ENCODE measurements at places on chromosomes 11 and 22.
A peak's percentile ranks its signal among the peaks of the same experiment; 100 is the strongest.

DNA sequence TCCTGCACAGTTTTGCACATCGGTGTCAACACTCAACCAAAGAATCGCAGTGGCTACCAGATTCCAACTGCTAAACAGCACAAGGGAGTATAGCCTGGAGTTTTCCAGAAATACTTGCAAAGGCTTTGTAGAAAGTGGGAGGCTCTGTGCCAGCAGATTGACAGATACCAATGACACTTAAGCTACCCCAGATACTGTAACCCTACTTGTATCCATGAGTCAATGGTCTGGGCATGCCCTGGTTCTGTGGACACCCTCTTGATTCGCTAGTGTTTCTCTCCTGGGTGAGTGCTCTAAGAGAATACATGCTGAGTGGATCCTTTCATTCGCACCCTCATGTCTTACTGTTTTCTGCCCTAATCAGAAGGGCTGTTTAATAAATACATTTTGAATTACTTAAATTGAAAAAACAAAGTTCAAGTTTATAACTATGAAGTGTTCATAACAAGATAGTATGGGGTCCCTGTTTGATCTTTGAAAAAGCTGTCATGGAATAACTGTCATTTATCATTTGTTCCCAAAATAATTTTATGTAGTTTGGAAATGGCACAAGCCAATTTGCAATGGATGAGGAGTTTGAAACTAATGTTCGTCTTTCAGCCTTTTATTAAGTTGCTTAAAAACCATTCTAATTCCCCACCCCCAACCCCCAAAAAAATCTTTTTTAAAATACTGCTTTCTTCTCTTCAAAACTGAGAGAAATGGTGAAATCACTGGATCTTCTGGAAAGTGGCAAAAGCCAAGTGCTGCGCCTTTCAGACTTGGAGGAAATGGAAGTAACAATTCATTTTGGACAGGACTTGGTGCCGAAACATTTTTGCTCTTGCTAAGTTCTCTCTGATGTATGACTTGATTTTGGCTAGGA, 600.5 kb upstream of the TENM4 start:
- no peak for DNase-seq

DNA sequence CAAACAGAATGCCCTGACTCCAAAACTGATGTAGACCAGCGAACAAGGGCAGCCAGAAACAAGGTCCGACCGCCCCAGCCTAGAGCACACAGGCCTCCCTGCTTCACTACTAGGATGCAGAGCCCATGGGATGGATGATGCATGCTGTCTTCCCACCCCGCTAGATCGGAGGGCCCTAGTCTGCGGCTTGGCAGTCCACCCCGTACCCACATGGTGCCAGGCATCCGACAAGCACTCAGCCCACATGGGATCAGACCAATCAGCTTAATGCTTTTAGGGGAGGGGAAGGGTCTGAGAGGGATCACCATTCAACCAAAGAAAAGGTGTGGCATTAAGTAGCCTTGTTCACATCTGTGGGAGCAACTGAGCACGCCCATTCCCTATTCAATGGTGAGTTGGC, 30.6 kb downstream of the PISD start:
- DNase-seq, result no peak

DNA sequence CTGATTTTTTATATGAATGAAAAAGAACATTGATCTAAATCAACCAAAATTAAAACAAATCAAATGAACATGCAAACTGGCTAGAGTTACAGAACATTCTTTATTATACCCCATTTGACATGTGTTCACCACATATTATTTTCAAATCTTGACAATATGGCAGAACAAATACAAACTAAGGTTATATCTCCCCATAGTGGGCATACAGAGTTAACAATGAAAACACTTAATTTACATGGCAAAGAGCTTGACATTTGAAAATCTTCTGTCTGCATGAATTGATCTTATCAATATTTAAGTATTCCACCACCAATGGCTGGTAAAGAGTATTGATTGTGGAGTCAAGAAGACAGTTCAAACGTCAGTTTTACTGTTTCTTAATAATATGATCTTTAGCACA, 197.9 kb upstream of the ANO3 start:
- DNase-seq, result no peak

- no peak for DNase-seq
These were observed 3.0 kb upstream of the CHRNA10 start for GRCh38 chr11:3674189-3674588.

DNA sequence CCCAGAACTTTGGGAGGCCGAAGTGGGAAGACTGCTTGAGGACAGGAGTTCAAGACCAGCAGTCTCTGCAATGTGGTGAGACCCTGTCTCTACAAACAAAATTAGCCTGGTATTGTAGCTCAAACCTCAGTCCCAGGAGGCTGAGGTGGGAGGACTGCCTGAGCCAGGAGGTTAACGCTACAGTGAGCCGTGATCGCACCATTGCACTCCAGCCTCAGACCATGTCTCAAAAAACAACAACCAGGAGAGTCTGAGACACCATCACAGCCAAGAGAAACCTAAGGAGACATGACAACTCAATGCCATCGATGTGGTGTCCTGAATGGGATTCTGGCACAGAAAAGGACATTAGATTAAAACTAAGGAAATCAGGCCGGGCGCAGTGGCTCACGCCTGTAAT, 28.3 kb upstream of the KDM2A start:
- no peak for DNase-seq

GRCh38 chr11:45538939-45539338, 126.5 kb downstream of the CHST1 start:
- DNase-seq, result no peak

DNA sequence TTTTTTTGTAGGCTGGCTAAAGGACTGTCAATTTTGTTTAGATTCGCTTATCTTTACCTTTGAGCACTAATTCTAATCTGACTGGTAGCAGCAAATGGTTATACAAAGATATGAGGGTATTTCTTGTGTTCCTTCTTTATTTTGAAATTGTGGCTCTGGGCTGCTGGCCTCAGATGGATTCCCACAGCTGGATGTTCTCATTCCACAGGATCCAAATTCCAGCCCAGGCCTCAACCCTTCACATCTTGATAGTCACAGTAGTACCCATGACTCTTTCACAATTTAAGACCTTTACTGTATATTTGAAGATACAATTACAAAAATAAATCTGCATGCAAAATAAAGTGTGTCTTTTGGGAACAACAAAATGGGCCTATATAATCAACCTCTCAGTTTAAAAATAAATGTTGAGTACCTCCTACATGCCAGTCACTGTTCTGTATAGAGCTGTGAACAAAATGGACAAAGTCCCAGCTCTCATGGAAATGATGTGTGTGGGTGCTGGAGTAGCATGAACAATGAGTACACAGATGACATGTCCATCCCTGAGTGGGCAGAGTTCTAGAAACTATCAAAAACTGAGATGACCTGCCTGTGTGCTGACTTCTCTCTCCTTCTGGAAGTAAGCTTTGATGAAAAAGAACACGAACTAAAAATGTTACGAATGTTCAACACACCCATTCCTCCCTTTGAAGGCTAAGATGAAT, 51.7 kb upstream of the FBXO3 start:
- DNase-seq, result no peak

DNA sequence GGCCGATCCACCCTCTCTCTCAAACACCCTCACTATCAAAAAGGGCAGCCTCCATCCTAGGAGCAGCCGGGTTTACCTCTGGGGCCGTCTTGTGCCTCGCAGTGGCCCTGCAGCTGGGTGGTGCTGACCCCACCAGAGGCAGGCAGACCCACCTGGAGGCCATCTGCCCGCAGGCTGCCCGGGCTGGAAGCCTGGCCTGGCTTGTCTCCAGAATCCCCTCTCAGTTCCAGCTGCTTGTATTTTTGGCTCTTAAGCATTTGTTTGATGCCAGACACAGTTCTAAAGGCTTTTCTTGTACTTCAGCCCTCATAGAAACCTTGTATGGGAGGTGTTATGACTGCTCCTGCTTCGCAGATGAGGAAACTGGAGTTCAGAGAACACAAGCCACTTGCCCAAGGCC, 4.2 kb upstream of the NFAM1 start:
- no peak for DNase-seq

GRCh38 chr11:121659811-121660210, 207.0 kb upstream of the SORL1-AS1 start:
- DNase-seq, result no peak

GRCh38 chr11:125102510-125102909, 8.9 kb downstream of the TMEM218 start:
- no peak for DNase-seq

DNA sequence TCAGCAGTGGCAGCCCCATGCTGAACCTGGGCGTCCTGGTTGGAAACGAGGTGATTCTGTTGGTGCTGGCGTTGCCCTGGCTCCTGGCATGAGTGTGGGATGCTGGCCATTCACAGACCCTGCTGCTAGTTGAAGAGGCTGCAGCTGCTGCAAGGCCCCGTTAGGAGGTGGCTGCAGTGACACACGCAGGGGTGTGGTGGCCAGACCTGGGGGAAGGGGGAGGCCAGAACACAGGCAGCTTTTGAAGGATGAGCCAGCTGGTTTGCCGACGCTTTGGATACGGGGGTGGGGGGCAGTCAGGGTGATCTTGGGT, 77.2 kb downstream of the MORC2 start:
- DNase-seq, result peak; percentile 56
